ENCODE measurements at places on chromosomes 2 and 18. TPM values are rescaled to one million over a fixed set of nuclear protein-coding genes. Genes with fewer than 3 reads are reported as not detected.

- ATAC-seq, result no peak
Measured at GRCh38 chr2:227132986-227133385, 31.0 kb downstream of the COL4A4 start.

Gene LIMS2
- 6.0 TPM for total RNA-seq

GRCh38 chr2:58543442-58543841, 302.3 kb upstream of the FANCL start:
- ATAC-seq, result no peak

GRCh38 chr18:42157878-42158277, 202.8 kb downstream of the PIK3C3 start:
- no peak for ATAC-seq

DNA sequence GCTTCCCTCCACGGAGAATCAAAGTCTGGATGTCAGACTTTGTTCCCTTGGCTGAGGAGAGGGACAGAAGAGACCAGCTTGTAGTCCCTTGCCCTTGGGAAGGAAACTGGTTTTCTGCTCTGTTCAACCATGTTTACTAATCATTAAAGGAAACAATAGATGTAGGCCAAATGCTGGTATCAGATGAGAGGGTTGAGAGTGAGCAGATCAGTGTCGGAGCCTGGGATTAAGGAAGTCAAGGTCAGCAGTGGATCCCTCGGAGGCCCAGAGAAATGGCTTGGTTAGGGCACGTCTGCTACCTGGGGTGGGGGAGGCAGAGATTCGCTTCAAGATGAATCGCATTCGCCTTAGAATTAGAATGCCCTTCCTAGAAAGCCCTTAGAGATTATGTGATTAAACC, 109.1 kb downstream of the MYCN start:
- no peak for ATAC-seq

GRCh38 chr18:22971038-22971437, 37.9 kb downstream of the RBBP8 start:
- ATAC-seq, result no peak

Gene ZNF513
- 11.4 TPM for total RNA-seq

Gene NXPH2
- not detected for total RNA-seq

Gene GREB1L
- total RNA-seq, result not detected

DNA sequence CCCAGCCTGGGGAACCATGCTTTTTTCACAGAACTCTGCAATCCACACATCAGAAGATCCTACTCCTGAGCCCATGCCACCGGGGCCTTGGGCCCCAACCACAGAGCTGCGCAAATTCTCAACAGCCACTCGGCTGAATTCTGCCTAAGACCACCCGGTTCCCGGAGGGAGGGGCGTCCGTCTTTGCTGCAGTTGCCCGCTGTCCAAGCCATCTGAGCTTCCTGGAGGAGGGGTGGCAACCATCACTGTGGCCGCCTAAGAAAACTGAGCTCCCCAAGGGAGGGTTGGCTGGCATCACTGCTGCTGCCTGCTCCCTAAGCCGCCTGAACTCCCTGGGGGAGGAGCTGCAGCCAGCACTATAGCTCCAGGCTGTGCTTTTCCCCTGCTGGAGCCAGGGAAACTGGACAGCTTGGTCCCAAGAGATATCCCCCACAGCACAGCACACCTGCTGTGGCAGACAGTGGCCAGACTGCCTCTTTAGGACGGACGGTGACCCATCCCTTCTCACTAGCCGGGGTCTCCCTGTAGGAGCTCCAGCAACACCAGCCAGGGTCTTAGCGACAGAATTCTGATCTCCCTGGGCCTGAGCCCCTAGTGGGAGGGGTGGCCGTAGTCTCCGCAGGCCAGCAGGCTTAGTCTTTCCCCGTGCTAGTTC, 1411.6 kb upstream of the CDH2 start:
- ATAC-seq, result no peak

GRCh38 chr18:8791171-8791651, 85.9 kb downstream of the MTCL1 start:
- ATAC-seq, result no peak

Gene C2orf78
- not detected for total RNA-seq

DNA sequence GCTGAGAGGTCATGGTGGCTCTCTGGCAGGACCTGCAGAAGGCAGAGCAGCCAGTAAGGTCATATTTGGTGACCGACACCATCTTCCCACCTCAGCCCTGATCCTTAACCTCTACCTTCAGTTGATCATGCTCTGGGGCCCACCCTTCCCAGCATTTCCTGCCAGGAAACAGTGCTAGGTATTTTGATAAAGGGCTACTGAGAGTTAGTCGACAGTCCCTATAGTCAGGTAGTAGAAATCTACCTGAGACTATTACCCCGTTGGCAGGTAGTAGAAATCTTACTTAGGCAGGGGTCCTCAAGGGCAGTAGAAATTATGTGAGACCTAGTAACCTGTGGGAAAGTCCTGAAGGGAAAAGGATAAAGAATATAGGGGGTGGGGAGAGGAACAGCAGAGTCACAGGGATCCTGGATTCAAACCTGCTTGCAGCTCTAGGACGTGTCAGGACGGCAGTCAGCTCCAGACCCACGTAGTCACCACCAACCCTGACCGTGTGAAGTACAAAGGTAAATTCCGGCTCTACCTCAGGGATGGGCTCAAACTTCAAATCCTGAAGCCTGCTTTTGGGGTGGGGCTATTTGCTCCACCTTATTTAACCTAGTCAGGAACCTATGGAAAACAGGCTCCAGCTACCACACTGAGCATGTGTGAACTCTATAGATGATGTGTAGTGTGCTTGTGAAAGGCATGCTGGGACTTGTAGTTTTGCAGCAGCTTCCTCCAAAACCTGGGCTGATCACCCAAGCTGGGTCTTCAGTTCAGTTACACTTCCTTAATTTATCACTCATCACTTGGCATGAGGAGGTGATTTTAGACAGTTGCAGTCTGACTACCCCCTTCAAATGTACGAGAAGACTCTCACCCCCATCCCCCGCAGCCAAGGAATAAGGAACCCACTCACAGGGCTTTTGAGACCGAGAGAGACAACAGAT, at the start of gene DQX1:
Gene DQX1, minus strand, starts transcription at position 515 of the 932 bp plus-strand sequence. Its CDS starts 502 bp downstream, at position 13.
- peak; percentile 74 for ATAC-seq

Gene IGFBP5
- 34.9 TPM for total RNA-seq

GRCh38 chr2:189673661-189674373, 653 bp upstream of the ANKAR start:
- peak; percentile 66 for ATAC-seq

- ATAC-seq, result no peak
Measured at GRCh38 chr2:150376553-150377335, 110.7 kb downstream of the RND3 start.

DNA sequence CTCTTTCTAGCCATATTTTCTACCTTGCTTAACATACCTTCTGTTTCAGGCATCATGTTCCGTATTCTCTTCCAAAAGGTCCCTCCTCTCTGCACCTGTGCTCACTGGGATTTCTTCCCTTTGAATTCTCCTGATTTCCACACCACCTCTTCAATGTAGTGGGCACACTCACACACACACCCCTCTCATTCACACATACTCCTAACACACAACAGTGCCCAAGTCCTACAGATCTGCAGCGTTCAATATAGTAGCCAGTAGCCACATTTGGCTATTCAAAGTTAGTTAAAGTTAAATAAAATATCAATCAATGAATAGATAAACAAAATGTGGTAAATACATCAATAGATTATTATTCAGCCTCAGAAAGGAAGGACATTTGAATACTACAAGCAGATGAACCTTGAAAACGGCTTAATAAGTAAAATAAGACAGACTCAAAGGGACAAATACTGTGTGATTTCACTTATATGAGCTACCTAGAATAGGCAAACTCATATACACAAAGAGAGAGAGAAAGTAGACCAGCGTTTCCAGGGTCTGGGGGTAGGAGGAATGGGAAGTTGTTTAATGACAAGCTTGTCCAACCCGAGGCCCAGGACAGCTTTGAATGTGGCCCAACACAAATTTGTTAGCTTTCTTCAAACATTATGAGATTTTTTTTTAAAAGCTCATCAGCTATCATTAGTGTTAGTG, 34.4 kb downstream of the MYCN start:
- ATAC-seq, result no peak

Gene OBSL1
- total RNA-seq, result 13.0 TPM

Gene AKAIN1
- not detected for total RNA-seq

GRCh38 chr2:99555404-99555803, 65.6 kb upstream of the REV1 start:
- no peak for ATAC-seq

Gene LTBP1
- 33.8 TPM for total RNA-seq

- no peak for ATAC-seq
Measured at GRCh38 chr18:22417496-22418188, at the start of gene CTAGE1. TSS of gene CTAGE1 (minus strand) at chr18:22417915. CDS start at chr18:22417811, 104 bp downstream.

Gene ITGA6
- 65.2 TPM for total RNA-seq

DNA sequence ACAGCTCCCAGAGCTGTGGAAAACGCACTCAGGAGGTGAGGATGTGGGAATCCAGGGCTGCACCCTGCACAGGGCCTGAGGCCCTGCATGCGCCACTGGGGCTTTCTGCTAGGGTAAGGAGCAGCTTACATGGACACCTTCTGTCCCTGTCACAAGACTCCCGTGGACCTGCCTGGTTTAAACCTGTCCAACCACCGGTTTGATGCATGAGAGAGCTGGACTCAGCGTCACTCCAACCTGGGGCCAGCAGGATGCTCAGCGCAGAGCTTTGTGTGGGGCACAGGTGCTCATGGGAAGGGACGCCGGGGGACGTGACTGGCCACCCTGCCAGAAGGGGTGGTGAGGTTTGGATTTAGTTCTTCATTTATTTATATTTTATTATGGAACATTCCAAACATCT, 24.2 kb downstream of the SNORC start:
- ATAC-seq, result no peak

Gene STON1
- 2.4 TPM for total RNA-seq

DNA sequence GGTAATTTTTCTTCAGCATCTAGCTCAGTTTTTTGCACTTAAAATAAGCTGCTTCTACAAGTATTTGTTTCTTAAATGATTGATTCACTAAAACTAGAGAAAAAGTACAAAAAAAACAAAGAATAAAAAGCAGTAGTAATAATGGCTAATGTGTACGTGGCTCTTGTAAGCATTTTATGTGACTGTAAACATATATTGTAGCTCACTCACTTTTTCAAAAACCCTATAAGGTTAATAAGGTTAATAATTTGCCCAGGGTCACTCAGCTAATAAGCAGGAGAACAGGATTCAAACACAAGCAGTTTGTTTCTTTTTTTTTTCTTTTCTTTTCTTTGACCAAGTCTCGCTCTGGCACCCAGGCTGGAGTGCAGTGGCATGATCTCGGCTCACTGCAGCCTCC, 67.5 kb downstream of the RMDN2 start:
- ATAC-seq, result no peak

DNA sequence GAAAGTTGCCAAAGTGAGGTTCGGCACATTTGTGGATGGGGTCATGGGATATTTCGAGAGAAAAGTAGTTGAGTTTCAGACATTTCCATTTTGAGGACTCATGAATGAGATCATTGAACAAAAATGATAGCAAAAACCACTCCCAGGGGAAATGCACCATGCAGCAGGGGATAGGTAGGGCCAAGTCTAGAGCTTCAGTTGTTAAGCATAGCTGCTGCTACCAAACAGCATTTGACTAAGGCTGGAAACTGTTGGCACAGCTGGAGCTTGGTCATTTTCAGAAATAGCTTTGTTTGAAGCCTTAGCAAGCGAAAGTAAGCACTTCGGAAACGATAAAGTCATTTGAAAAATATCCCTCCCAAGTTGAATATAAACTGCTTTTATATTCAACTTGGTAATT, 431.8 kb downstream of the SOCS6 start:
- ATAC-seq, result no peak

GRCh38 chr2:200128296-200128695, 172.9 kb downstream of the MAIP1 start:
- ATAC-seq, result no peak

- ATAC-seq, result no peak
Measured at GRCh38 chr2:21251216-21251980, 127.6 kb downstream of the TDRD15 start.

DNA sequence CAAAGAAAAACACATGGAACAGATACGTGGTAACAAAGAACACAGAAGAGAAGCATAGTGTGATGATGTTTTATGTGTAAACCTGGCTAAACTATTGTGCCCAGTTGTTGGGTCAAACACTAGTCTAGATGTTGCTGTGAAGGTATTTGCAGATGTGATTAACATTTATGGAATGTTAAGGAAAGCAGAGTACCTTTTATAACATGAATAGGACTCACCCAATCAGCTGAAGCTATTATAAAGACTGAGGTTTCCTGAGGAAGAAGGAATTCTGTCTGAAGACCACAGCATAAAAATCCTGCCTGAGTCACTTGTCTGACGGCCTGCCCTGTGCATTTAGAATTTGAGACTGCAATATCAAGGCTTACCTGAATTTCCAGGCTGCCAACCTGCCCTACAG, 253.1 kb downstream of the DYM start:
- ATAC-seq, result no peak

Gene SP5
- total RNA-seq, result 0.16 TPM

DNA sequence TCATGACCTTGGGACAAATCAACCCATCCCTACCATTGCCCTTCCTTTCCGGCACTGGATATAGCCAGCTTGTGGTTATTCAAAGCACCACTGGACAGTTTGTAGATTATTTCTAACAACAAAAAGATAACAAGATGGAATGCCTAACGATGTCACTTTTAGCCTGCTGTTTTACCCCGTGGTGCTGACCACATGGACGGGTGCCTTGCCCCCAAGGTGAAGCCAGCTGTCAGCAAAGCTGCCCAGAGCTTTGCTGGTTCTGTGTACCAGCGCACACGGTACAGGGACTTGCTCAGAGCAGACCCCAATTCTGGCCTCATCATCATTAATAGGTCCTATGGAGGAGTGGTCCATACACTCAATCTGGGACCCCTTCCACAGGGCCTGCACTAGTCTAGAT, 118.2 kb downstream of the MTCL1 start:
- no peak for ATAC-seq

GRCh38 chr2:3184167-3184566, 193.5 kb downstream of the EIPR1 start:
- no peak for ATAC-seq

- ATAC-seq, result no peak
Measured at GRCh38 chr2:176080540-176081375, 3.0 kb downstream of the EVX2 start.

GRCh38 chr2:26471289-26471688, 6.6 kb downstream of the OTOF start:
- no peak for ATAC-seq

Gene CCDC74B
- 0.40 TPM for total RNA-seq

- no peak for ATAC-seq
Measured at GRCh38 chr2:34875091-34875745, 1276.1 kb upstream of the FAM98A start.

DNA sequence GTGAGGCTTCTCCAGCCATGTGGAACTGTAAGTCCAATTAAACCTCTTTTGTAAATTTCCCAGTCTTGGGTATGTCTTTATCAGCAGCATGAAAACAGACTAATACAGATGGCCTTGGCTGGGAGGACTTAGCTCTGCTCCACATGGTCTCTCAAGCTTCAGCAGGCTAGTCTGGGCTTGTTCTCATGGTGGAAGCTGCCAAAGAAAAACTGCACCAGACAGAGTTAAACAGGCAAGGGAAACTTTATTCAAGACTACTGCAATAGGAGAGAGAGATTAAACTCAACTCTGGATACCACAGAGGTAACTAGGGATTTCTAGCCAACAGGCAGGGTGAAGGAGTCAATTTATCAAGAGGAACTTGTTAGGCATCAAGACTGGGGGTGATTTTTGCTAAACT, 142.1 kb downstream of the CABLES1 start:
- ATAC-seq, result peak; percentile 29

Gene DLX2
- not detected for total RNA-seq

GRCh38 chr2:85804583-85804982, 50.8 kb downstream of the ATOH8 start:
- ATAC-seq, result no peak

Gene SPC25
- total RNA-seq, result 6.0 TPM
